RWPE1 (cell line): ENCODE measurements at places on chromosomes 11 and 22.

- DNase-seq: no peak
Measured at GRCh38 chr11:122131126-122131525, 15.1 kb upstream of the BLID start.

GRCh38 chr22:44616882-44617655, 84.9 kb upstream of the PRR5 start:
- no peak for DNase-seq

DNA sequence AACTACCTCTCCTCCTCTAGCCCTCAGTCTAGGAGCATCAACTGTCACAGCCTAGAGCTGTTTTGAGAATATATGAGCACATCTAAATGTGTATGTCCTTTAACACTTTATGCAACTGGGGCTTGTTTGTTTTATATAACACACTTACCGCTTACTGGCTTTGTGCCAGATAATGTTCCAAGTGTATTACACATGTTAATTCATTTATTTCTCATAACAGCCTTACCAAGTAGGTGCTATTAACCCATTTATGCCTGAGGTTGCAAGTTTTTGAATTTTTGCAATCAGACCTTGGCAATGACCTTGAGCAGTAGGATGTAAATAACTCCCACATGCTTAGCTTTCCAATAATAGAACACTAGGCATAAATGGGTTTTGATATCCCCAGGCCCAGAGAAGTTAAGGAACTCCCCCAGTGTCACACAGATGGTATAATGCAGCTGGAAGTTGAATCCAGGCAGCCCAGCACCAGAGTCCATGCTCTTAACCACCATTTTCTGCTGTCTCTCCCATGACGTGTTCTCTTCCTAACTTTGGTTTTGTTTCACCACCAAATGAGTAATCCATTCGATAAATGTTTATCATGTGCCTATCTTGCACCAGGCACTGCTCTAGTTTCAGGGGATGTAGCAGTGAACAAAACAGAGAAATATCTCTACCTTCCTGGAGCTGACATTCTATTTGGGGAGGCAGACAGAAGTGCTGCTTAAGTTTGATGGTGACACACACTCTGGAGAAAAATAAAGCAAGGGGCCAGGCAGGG, 23.1 kb downstream of the PRDM11 start:
- no peak for DNase-seq

DNA sequence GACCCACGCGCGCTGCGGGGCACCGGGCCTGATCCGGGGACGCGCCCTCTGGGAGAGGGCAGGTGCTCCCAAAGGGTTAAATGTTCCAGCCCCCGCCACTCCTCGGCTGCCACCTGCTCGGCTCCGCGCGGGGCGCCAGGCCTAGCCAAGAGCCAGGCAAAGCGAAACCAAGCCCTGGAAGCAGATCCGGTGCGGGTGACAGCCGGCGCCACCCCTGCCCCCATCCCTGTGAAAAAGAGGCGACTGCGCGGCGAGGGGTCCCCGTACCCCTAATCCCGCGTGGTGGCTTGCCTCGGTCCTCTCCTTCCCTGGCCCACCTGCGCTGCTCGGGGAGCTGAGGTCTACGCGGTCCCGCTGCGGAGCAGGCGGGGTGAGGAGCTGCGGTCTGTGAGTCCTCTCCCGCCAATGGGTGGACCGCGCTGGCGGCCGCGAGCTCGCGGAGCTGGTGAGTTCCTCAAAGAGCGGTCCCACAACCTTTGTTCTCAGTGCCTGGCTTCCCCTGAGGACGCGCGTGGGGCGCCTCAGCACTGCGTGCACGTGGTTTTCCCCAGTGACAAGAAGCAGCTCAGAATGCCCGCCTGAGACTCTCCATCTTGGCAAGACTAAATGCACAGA, at the start of gene ME3:
Gene ME3, minus strand, starts transcription at position 610 of the 615 bp plus-strand sequence.
- peak; percentile 22 for DNase-seq

GRCh38 chr22:31872209-31872608, 72.1 kb upstream of the YWHAH start:
- no peak for DNase-seq

DNA sequence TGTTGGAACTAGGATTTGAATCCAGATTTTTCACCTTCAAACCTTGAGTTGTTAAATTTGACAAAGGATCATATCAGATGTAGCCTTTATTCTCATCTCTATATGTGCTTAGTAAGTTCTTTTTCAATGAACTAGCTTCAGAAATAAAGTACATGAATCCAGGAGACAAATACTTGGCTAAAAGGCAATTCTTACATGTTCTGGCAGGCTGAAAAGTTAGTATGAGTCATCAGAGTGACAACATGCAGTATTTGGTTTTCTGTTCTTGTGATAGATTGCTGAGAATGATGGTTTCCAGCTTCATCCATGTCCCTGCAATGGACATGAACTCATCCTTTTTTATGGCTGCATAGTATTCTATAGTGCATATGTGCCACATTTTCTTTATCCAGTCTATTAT, 40.4 kb downstream of the BBOX1 start:
- DNase-seq: peak; percentile 8

- no peak for DNase-seq
Measured at GRCh38 chr11:45161252-45162063, 15.0 kb downstream of the PRDM11 start.

GRCh38 chr22:37188901-37189466, 937 bp upstream of the C1QTNF6 start:
- no peak for DNase-seq

DNA sequence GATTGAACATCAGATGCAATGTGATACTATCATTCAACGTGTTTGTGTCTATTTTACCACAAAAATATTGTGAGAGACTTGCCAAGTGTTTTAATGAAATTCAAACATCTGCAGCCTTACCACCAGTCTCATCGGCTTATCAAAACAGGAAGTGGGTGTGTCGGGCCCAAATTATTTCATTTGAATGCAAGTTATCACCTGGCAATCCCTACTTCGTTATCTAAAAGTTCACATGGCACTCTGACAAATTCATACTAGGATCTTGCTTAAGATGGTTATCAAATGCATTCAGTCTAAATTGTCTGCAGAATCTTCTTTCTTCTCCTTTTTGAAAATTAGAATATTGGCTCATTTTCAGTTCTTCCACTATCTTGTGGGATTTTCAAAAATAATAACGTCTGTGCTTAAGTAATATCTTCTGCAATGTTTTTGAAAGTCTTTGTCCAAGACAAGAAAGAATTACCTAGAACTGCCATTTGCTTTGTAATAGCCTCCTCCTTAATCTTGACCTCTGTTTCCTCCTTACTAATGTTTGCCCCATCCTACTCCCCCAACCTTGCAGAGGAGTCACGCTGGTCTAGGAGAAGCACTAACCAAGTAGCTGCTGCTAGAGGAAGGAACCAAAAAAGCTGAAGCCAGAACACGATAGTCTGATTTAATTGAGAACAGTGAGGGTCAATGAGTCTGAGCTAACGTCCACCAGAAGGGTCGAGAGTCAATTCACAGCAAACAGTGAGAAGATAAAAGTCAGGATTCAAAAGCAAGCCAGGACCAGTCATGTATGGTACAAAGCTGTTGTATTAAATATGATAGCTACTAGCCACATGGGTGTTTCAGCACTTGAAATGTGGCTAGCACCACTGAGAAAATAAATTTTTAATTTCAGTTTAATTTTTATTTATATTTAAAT, 10.2 kb upstream of the BIRC3 start:
- DNase-seq: no peak

GRCh38 chr22:19851291-19852176, 3.1 kb downstream of the GNB1L start:
- DNase-seq: no peak

DNA sequence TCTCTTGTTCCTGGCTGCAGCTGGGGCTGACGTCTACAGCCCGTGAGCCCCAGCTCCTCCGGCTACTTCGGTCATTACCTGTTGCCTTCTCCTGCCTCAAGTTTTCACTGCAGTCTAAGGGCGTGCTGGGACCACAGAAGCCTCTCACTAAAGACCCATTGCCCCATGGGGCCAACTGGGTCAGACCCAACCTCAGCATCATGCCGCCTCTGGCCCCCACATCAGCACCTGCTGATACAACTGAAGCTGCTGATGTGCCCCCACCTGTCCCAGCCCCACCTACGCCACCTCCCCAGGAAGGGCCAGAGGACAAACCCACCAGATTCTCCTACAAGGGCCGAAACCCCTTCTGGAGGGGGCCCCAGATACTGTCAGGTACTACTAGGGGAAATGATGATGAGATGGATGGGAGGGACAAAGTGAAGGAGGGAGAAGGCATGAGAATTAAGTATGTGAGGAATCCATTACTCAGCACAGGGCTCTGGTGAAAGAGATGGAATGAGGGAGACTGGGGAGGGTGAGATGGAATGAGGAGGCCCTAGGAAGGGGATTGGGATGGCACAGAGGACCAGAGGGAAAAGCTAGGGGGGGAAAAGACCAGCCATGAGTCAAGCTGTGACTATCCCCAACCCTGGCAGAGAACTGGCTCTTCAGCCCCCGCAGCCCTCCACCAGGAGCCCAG, 5.1 kb downstream of the C11orf42 start:
- no peak for DNase-seq
